ENCODE measurements at places on chromosomes 11 and 22. TPM values are rescaled to one million over a fixed set of nuclear protein-coding genes. Genes with fewer than 3 reads are reported as not detected.

DNA sequence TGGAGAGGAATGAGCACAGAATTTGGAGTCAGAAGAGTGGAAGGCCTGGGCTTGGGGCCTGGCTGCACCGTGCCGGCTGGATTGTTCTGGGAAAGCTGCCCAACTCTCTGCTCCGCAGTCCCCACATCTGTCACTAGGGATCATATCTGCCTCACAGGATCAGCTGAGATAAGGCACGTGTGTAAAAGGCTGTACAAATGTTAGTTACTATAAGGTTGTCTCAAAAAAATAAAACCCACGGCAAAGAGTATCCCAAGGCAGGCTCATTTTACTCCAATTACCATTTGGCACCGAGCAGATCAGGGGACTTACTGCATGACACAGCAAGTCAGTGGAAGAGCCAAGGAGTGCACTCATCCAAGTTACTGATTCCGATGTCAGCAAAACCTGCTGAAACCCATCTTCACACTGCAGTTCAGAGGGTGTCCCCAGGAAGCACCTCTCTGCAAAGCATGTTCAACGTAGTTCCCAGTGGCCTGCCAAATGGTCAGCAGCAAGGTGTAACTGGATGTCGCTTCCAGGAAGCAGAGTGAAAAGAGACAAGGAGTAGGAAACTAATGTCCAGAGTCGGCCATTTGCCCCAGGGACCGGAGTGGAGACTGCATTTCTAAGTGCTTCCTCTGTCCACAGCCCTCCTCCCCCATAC, 18.1 kb upstream of the MRTFA start:
- no peak for DNase-seq

DNA sequence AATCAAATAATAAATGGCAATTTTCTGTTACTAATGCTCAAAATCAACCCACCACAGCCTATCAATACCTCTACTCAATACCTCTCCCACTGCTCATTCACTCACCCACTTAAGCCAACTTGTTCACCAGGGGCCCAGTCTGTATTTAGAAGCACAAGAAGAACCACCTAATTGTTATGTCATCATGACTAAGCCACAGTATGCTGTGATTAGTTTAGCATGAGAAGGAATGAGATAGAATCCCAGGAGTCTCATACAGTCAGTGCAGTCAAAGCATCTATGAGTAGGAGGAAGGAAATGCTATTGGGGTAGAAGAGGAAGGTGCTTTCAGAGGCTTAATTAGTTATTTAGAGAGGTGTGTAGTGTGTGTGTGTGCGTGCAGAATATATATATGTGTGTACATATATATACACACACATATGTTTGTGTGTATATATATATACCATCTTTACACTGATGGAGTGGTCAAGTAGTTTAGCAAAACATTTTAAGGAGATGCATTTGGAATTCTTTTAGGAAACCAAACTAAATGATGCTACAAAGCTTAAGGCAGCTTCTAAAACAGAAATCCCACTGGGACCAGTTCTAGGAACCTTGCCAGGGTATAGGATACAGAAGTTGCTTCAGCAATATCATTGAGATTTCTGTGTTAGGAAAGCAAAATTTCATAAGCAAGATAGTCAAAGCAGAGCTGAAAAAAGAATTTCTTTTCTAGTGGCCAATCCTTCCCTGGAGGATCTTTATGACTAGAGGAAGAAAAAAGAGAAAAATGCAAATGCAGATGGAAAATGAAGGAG, 27.5 kb downstream of the KCNA4 start:
- DNase-seq: no peak

- DNase-seq: no peak
These were observed 894 bp downstream of the ADA2 start for GRCh38 chr22:17218341-17218740.

GRCh38 chr11:102613450-102613849, 11.7 kb downstream of the MMP20 start:
- DNase-seq: no peak

GRCh38 chr22:44525941-44526778, 28.1 kb upstream of the RTL6 start:
- DNase-seq: no peak

DNA sequence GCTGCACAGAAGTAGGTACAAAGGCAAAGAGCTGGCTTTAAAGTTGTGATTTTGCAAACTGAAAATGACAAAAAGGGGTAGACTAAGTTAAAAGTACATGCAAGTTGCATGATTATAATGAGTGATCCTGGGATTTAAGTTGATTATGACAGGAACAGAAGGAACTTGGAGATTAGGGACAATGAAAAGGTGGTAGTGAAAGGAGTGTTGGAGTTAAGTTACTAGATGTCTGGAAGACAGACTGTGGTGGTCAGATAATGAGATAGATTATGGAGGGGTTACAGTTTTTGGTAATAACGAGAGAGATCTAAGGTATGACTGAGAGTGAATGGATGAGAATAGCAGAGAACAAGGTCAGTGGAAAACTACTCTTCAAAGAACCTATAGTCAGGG, 7.7 kb upstream of the TMEM9B start:
- DNase-seq: no peak

Gene DBX1
- total RNA-seq: not detected

Gene SLC16A8
- not detected for total RNA-seq

Gene TRMT2A
- 53.8 TPM for total RNA-seq

Gene HORMAD2
- not detected for total RNA-seq

DNA sequence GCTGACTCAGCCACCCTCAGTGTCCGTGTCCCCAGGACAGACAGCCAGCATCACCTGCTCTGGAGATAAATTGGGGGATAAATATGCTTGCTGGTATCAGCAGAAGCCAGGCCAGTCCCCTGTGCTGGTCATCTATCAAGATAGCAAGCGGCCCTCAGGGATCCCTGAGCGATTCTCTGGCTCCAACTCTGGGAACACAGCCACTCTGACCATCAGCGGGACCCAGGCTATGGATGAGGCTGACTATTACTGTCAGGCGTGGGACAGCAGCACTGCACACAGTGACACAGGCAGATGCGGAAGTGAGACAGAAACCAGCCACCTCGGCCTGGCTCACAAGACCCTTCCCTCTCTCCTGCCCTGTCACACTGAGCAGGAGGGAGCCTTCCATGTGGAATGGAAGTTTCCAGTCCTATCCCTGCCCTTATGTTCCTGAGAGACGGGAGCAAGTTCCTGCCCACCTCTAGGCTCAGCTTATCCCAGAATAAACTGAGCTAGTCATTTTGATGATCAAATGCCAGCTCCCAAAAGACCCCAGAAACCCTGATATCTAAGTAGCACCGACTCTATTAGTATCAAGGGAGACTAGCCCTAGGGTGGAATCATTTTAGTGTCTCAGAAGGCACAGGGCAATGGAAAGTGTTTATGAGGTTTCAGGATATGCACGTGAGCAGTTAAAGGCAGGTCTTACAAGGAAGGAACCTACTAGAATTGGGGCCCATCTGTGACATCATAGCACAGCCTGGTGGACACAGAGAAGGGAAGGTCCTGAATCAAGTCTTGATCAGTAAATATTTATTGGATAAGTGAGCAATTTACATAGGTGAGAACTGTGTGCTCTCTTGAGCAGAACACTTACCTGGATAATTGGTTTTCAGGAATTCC, 6.3 kb upstream of the IGLL5 start:
- no peak for DNase-seq

DNA sequence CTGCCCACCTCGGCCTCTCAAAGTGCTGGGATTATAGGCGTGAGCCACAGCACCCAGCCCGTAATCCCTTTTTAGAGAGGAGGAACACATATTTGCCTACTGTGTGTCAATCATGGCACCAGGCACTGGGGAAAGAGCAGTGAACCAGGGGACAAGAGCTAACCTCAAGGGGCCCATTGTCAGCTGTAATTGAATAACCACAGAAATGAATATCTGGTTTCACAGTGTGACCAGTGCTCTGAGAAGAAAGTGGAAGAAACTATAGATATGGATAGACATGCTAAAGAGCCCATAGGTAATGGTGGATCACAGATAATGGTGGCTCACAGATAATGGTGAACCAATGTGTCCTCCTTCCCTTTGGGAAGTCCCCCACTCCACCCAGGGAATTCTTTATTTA, 8.6 kb upstream of the KCTD14 start:
- DNase-seq: no peak

Gene CHRM1
- total RNA-seq: 4.7 TPM

Gene KRTAP5-1
- not detected for total RNA-seq

DNA sequence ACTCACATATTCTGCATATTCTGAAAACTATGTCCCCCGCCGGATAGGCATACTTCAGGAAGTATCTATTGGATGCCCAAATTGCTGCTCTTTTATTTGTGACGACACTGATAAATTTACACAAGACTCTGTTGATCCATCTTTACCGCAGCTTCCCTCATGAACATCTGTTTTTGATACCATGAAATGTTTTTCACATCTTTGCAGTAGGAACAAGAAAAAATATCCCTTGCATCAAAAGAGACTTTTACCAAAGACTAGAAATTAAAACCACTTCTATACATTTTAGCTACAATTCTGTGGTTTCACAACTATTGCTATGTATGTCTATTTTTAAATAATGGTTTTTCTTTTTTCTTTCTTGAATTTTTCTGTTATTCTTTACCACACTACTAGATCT, 15.3 kb downstream of the POU2AF2 start:
- no peak for DNase-seq

GRCh38 chr11:16770016-16770415, 31.6 kb downstream of the C11orf58 start:
- no peak for DNase-seq
